ENCODE measurements at places on chromosomes 4 and X.
A peak's percentile ranks its signal among the peaks of the same experiment; 100 is the strongest.

DNA sequence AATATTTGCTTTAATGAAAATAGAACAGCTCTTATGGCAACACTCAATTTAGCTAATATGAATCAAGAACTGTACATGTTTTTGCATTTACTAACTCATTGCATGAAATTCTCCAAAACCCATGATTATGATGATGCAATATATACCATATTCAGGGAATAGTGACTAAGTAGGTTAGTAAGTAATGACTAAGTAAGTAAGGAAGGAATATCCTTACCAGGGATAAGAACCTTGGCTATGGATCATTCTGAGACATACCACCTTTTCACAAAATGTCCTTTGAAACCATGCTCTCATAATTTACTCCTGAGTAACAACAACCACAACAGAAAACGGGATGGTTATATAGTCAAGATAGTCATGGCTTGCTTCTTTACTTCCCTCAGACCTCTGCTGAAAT lies 1513.0 kb downstream of the STIM2 start:
- no peak for DNase-seq

GRCh38 chr4:142408003-142408441 lies 438.1 kb downstream of the INPP4B start:
- no peak for DNase-seq

GRCh38 chrX:103845165-103845653 lies 13.2 kb upstream of the RAB9B start:
- peak; percentile 59 for DNase-seq

DNA sequence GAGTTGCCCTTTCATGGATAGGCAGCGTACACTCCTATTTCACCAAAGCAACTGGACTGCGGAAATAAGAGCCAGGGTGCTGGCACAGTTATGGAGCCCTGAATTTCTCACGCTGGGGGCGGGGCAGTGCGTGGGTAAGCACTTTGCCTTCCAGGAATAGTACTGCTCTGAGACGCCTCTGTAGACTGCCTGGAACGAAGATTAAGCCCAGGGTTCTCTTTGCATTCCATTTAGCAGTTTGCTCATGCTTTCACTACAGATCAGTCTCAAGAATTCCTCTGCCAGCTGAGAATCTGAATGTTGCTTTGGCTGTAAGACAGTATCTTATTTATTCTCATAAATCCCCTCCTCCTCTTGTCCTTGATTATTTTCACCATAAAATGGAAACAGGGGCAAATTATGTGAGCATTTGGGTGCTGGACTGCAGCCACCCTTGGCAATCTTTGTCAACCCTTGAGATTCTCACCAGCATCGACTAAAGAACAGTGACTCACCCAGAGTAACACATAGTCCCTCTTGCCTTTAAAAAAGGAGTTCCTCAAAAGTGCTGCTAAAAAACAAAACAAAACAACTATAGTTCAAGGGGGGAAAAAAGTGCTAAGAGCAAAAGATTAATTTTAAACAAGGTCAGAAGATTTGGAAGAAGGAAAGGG lies 88.9 kb upstream of the CITED1 start:
- DNase-seq: no peak

GRCh38 chrX:119549327-119550016 lies 15.7 kb downstream of the STEEP1 start:
- no peak for DNase-seq
